Mucosa of gallbladder (tissue), 1 donor: ENCODE measurements at places on chromosomes 1 and 21. TPM values are rescaled to one million over a fixed set of nuclear protein-coding genes. Genes with fewer than 3 reads are reported as not detected.

FGR gene
- total RNA-seq, result 7.6 TPM

SYTL1 gene
- 48.5 TPM for total RNA-seq

DNA sequence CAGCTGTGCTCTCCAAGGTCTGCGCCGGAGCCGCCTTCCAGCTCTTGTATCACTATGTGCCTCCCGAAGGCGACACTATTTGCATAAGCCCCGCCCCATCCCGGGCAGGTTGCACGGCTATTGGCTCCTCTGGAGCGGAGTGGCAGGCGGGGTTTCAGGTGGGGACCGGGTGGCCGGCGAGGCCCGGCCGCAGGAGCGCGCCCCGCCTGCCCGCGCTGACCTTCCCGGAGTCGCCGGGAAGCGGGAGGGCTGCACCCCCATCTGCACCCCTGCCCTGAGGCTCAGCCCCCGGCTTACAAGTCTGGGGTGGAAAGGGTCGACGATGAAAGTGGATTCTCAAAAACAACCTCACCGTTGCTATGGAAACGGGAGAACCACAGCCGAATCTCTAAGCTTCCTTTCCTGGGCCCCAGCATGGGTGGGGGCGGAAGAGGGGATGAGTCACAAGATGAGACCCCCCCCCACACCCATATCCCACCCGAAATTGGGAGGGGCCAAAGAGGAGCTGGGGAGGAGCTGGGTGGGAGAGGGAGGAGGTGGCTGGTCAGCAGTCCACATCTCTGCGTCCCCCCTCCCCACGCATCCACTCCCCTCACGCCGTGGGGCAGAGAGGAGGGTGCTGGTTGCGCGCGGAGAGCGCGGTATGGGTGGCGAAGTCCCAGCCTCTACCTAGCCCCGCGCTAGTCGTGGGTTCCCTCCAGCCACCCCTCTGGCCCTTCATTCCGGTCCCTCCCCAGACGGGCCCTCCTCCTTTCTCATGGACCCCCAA is at the start of gene HPCAL4:
Gene HPCAL4 (minus strand): TSS at position 51 of the 769 bp plus-strand sequence. CDS start 6,830 bp downstream, outside the sequence.
- DNase-seq, result peak; percentile 86

DNA sequence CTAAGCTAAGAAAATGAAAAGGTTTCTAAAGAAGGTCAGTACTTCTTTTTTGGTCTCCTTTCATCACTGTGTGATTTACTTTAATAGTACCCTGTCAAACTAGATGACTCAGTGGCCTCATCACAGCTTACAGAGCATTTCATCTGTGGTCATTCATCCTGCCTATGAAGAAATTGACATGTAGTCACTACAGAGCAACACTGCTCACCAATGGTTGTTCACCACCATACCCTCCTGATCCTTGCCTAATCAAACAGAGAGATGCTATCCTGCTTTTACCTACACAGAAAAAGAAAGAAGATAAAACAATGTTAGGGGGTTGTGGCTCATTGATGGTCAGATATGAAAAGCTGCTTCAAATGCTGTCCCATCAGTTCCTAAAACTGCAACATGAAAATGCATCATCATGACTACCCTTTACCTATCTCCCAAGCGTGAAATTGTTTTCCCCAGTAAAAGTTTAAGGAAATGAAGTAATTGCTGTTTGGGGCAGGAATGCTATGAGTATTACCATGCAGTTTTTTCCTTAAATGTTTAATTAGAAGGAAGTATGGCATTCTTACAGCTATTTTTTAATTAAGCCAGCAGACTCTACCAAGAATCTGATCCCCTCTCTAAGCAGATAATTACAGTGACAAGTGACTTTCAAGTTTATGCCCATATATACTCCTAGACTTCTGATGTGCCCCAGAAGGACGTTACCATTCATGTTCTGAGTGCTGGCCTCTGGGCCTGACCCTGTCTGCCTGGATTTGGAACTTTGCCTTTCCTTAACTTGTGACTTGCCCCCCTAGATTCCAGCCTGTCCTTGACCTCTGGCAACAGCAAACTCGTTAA is 46.1 kb upstream of the FBXO28 start:
- no peak for DNase-seq

- DNase-seq, result no peak
Observed at GRCh38 chr1:162990665-162991064, 78.5 kb upstream of the RGS4 start.

GRCh38 chr1:230084408-230085177 is 17.6 kb downstream of the GALNT2 start:
- DNase-seq, result peak; percentile 63
